CD4-positive, CD25-positive, alpha-beta regulatory T cell (primary cell): ENCODE measurements at places on chromosomes 5 and 9. TPM values are rescaled to one million over a fixed set of nuclear protein-coding genes. Genes with fewer than 3 reads are reported as not detected.

Gene PCA3
- not detected for polyA plus RNA-seq

Gene SGCD
- polyA plus RNA-seq: not detected

Gene CDKN2B-AS1
- not detected for polyA plus RNA-seq

Gene TTF1
- polyA plus RNA-seq: 8.1 TPM

Gene CARTPT
- not detected for polyA plus RNA-seq

Gene SLC9A3
- 3.1 TPM for polyA plus RNA-seq

Gene GRXCR2
- polyA plus RNA-seq: not detected

Gene SMIM23
- polyA plus RNA-seq: not detected

Gene AFF4
- polyA plus RNA-seq: 13.5 TPM

Gene DRD1
- not detected for polyA plus RNA-seq

Gene SHISAL2B
- not detected for polyA plus RNA-seq

Gene FAM221B
- not detected for polyA plus RNA-seq

Gene PCDHGA11
- not detected for polyA plus RNA-seq

Gene SLC25A2
- not detected for polyA plus RNA-seq

Gene SNAPC3
- polyA plus RNA-seq: 8.1 TPM

Gene ACTBL2
- not detected for polyA plus RNA-seq
